ENCODE measurements at places on chromosomes 1 and 21.

DNA sequence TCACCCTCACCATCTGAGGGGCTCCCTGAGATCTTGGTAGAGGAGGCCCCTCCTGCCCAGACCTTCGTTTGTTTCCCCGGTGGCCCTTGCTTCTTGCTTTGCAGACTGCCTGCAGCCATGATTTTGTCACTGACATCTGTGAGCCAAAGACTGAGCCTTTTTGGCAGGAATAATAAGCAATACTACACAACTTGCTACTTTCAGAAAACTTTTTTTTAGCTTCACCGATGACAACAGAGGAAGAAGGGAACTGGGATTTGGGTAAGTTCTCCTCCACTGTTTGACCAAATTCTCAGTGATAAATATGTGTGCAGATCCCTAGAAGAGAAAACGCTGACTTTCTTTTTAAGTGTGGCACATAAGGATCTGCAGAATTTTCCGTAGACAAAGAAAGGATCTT is 11.7 kb upstream of the CD101 start:
- DNase-seq, result no peak

- DNase-seq, result no peak
Observed at GRCh38 chr1:29639156-29639736, 402.9 kb downstream of the PTPRU start.

DNA sequence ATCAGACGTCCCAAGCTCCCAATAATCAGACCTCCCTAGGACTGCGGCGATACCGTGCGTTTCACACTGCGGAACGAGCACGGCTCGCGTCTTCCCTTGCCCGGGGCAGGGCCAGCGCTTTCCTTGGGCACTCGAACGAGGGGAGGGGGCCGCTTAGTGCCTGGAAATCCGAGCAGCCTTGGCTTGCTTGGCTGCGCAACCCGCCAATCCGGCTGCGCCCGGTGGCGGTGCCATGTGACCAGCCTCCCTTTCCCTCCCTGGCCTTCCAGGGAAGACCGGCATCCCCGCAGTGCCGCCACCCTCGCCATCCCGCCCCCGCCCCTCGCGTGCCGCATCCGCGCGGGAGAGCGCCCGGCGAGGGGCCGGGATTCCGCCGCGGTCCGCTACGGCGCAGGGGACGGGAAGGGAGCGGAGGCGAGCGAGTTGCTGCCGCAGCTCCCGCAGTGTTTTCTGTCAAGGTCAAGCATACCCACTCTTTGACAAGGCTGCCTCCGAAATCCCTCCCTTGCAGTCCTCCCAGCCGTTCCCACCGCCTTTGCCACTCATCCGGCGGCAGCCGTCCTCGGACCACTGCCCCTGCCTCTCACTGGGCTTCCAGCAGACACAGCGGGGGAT is 8.3 kb upstream of the RNF19B start:
- peak; percentile 82 for DNase-seq

GRCh38 chr1:212060632-212061472 is 25.3 kb downstream of the DTL start:
- DNase-seq, result no peak

- DNase-seq, result no peak
Observed at GRCh38 chr1:91727763-91728162, 158.2 kb downstream of the TGFBR3 start.
